ENCODE measurements at places on chromosomes 2 and 18. TPM values are rescaled to one million over a fixed set of nuclear protein-coding genes. Genes with fewer than 3 reads are reported as not detected.

GRCh38 chr2:228689053-228689452, 507.6 kb upstream of the SPHKAP start:
- peaks cover 5% of the 10 kb centered on the region for H3K4me1 ChIP-seq
- no peak overlapping the region for H3K4me3 ChIP-seq
- H3K27me3 ChIP-seq, result peaks cover under 1% of the 10 kb centered on the region
- no peak overlapping the region for H3K27ac ChIP-seq
- no peaks in the 10 kb centered on the region for H3K36me3 ChIP-seq
- DNase-seq, result no peak

- H3K4me3 ChIP-seq, result no peak overlapping the region
- peaks cover 2% of the 10 kb centered on the region for H3K27me3 ChIP-seq
- no peaks in the 10 kb centered on the region for H3K4me1 ChIP-seq
- no peaks in the 10 kb centered on the region for H3K36me3 ChIP-seq
- H3K27ac ChIP-seq, result no peak overlapping the region
- DNase-seq, result no peak
These were observed 148.2 kb upstream of the HNRNPA3 start for GRCh38 chr2:177064422-177064821.

GRCh38 chr2:70684846-70685622, 83.0 kb downstream of the ADD2 start:
- peaks cover 29% of the 10 kb centered on the region for H3K27me3 ChIP-seq
- no peaks in the 10 kb centered on the region for H3K36me3 ChIP-seq
- no peak overlapping the region for H3K27ac ChIP-seq
- H3K4me3 ChIP-seq, result no peak overlapping the region
- peaks cover 17% of the 10 kb centered on the region for H3K4me1 ChIP-seq
- DNase-seq, result no peak

GRCh38 chr2:226911932-226912331, 76.1 kb downstream of the RHBDD1 start:
- H3K36me3 ChIP-seq, result peaks cover 31% of the 10 kb centered on the region
- H3K4me3 ChIP-seq, result peak overlapping the region; percentile 60
- peak; percentile 74 for DNase-seq
- H3K4me1 ChIP-seq, result peaks cover 88% of the 10 kb centered on the region

DNA sequence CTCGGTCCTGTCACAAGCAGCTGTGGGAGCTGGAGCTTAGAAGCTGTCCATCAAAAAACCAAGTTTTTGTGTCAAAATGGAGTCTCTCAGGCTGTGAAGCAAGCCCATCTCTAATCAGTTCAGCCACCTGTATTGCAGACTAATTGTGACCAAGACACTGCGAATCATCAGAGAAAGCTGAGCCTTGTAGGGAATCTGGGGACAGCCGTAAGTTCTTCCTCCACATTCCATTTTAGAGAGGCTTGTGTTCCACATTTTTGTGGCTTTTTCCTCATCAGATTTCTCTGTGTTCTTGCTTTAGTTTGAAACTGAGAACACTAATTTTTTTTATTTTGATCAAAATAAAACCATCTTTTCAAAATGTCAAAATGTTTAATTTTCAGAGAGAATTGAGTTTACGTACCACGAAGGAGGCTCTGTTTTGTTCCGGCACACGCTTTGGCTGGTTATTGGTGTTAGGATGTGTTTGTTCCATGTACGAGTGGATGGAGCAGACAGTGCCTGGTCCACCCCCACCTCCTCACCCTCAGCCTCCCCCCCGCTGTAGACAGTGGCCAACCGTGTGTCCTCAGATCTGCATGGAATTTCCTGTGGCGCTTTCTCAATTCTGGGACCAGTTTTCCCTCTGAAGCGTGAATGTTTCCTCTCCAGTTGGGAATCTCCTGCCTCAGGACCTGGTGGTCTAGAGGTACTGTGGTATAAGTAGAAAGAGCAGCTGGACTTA, 140.8 kb downstream of the AGAP1 start:
- peak; percentile 56 for DNase-seq
- H3K27me3 ChIP-seq, result no peaks in the 10 kb centered on the region
- no peaks in the 10 kb centered on the region for H3K36me3 ChIP-seq
- peaks cover 38% of the 10 kb centered on the region for H3K4me1 ChIP-seq

GRCh38 chr2:82697231-82697630, 1761.8 kb downstream of the SUCLG1 start:
- no peak overlapping the region for H3K27ac ChIP-seq
- H3K4me1 ChIP-seq, result no peaks in the 10 kb centered on the region
- DNase-seq, result no peak
- no peak overlapping the region for H3K4me3 ChIP-seq

GRCh38 chr2:126645211-126645618, 10.7 kb upstream of the GYPC start:
- H3K4me1 ChIP-seq, result no peaks in the 10 kb centered on the region
- peaks cover 14% of the 10 kb centered on the region for H3K27me3 ChIP-seq
- no peaks in the 10 kb centered on the region for H3K36me3 ChIP-seq
- H3K27ac ChIP-seq, result no peak overlapping the region
- no peak overlapping the region for H3K4me3 ChIP-seq

GRCh38 chr18:44826418-44827259, 146.0 kb downstream of the SETBP1 start:
- peaks cover 5% of the 10 kb centered on the region for H3K27me3 ChIP-seq
- H3K36me3 ChIP-seq, result no peaks in the 10 kb centered on the region
- DNase-seq, result peak; percentile 63
- no peak overlapping the region for H3K4me3 ChIP-seq
- peak overlapping the region; percentile 51 for H3K27ac ChIP-seq

DNA sequence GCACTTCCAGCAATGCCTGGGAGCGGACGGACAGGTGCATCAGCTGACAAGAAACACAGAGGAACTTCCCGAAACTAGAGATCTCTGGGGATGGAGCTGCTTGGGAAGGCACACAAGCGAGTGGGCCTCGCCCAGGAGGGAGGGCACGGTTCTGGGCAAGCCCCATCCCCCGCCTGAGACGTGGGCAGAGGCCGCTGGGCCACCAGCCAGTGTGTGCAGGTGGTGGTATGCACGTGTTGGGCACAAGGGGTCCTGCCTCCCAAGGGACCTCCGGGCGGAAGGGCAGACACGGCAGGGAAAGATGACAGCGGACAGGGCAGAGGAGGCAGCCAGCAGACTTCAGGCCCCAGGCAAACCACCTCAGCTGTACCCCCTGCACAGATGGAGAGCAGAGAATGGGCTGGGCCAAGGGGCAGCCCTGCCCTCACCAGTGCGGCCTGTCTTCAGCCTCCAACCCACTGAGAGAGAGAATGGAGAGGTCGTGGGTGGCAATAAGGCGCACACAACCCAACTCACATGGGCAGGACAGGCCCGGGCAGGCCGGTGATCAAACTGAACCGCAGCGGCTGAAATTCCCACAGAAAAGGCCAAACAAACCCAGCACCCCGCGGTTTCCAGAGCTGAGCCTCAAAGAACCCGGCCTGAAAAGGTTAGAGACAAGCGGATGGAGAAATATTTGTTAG, 51.2 kb downstream of the HDAC4 start:
- no peak overlapping the region for H3K4me3 ChIP-seq
- DNase-seq, result no peak
- H3K4me1 ChIP-seq, result no peaks in the 10 kb centered on the region
- H3K36me3 ChIP-seq, result peaks cover 21% of the 10 kb centered on the region
- H3K27me3 ChIP-seq, result no peaks in the 10 kb centered on the region

DNA sequence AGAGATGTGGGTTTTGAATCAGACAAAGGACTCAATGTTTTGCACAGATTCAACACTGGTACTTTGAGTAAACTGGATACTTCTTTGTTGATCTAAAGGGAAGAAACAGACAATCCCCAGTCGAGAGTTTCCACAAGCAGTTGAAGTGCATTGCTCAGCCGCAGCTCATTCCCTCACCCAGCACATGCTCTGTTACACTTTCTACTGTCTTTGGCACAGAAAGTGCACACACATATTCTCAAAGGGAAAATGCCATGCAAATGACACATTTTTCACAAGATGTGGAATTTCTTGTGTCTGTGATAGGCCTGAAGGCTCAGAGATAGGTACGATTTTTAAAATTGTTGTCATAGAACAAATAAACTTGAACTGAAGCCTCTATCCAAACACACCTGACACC, 258.9 kb upstream of the TRIB2 start:
- H3K4me1 ChIP-seq, result peaks cover 25% of the 10 kb centered on the region
- no peaks in the 10 kb centered on the region for H3K27me3 ChIP-seq
- peak; percentile 36 for DNase-seq
- H3K27ac ChIP-seq, result no peak overlapping the region
- no peak overlapping the region for H3K4me3 ChIP-seq

GRCh38 chr18:31990823-31991222, 27.8 kb upstream of the RNF125 start:
- peaks cover 6% of the 10 kb centered on the region for H3K4me1 ChIP-seq
- no peak for DNase-seq
- H3K4me3 ChIP-seq, result no peak overlapping the region
- H3K27ac ChIP-seq, result no peak overlapping the region
- H3K27me3 ChIP-seq, result peaks cover 9% of the 10 kb centered on the region

DNA sequence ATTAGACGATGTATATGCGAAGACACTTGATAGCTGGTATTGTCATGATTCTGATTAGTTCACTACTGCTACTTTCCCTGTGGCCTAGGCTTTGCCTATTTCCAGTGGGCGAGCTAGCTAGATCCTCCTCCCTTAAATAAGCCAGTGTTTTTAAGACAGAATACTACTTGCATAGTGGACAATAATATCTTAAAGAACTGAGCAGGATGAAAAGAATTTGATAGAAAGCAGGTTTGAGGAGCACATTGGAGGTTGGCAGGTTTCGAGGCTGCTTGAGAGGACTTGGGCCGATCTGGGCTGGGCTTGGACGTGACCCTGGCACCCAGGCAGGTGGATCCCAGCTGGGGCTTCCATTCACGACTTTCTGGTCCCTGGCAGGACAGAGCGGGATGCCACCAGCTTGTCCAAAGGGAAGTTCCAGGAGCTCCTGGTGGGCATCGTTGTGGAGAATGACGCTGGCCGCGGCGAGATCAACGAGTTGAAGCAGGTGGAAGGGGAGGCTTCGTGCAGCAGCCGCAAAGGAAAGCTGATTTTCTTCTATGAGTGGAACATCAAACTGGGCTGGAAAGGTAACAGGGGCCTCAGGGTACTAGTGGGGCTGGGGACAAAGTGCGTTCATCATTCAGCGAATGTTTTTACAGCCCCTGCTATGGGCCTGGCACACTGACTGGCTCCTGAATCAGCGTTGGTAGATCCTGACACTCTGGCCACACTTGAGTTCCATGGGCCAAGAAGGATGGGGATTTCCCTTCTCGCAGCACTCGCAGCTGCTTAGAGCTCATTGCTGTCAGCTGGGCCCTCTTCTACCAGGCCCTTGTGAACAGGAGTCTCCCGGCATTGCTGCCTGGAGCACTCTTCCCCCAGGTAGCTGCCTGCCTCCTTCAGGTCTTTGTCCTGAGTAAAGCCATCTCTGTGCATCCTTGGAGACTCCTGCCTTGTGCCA, 16.9 kb downstream of the C2orf74 start:
- H3K27ac ChIP-seq, result peak overlapping the region; percentile 87
- H3K4me1 ChIP-seq, result peaks cover 53% of the 10 kb centered on the region
- peaks cover 51% of the 10 kb centered on the region for H3K36me3 ChIP-seq

GRCh38 chr2:202178346-202178958, 59.9 kb downstream of the SUMO1 start:
- H3K4me3 ChIP-seq, result no peak overlapping the region
- H3K36me3 ChIP-seq, result no peaks in the 10 kb centered on the region
- no peaks in the 10 kb centered on the region for H3K27me3 ChIP-seq
- peak; percentile 69 for DNase-seq
- peaks cover 11% of the 10 kb centered on the region for H3K4me1 ChIP-seq
- H3K27ac ChIP-seq, result no peak overlapping the region

- DNase-seq, result no peak
- peaks cover 4% of the 10 kb centered on the region for H3K27me3 ChIP-seq
- H3K27ac ChIP-seq, result peak overlapping the region; percentile 9
- H3K4me1 ChIP-seq, result peaks cover 25% of the 10 kb centered on the region
These were observed 35.2 kb downstream of the CENPO start for GRCh38 chr2:24828238-24828996.

DNA sequence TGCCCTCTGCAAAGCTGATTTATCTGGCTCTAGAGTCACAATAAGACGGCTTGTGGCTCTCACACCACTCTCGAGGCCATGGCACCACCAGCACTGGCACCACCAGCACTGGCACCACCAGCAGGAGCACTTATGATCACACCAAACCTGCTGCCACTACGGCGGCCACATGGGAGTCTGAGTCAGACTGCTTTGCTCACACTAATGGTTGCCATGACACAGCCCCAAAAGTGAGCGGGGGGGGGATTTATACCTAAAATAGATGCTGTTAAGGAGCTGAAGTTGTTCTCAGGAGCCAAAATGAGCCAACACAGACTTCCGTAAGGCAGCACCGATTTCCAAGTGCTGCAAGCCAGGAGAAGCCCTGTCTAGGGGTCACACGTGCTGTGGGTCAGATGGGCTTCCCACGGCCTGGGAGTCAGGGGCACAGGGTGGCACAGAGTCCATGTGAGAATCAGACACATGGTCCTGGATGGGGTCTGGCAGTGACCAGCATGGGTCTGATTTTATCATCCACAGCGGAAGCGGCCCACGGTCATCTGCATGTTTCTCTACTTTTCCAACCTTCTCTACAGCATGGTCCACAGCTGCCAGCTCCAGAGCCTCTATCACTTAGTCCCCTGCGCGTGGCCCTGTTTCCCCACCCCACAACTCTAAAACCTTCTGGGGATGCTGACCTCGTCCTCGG, 16.7 kb downstream of the DNMT3A start:
- peaks cover 16% of the 10 kb centered on the region for H3K4me1 ChIP-seq
- peak; percentile 58 for DNase-seq
- H3K27ac ChIP-seq, result no peak overlapping the region
- peaks cover 19% of the 10 kb centered on the region for H3K36me3 ChIP-seq

DNA sequence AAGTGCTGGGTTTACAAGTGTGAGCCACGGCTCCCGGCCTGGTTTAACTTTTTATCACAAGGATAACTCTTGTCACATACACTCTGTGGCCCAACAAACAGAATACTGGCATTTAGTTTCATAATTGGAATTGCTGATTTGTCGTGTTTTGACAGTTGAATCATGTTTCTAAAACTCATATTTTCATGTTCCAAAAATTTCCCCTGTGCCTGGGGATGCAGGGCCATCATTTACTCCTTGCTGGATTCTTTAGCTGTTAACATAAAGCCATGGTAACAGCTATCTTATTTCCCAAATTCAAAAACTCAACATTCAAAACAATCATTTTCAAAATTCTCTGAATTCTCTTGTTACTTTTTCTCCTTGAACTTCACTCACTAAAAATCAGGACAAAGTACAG, 16.5 kb upstream of the ATG16L1 start:
- no peaks in the 10 kb centered on the region for H3K4me1 ChIP-seq
- no peak overlapping the region for H3K4me3 ChIP-seq
- H3K27ac ChIP-seq, result no peak overlapping the region
- no peak for DNase-seq
- H3K27me3 ChIP-seq, result peaks cover 23% of the 10 kb centered on the region
- H3K36me3 ChIP-seq, result no peaks in the 10 kb centered on the region

- peaks cover 33% of the 10 kb centered on the region for H3K4me1 ChIP-seq
- H3K27ac ChIP-seq, result peak overlapping the region; percentile 70
- H3K4me3 ChIP-seq, result no peak overlapping the region
- H3K36me3 ChIP-seq, result no peaks in the 10 kb centered on the region
- peak; percentile 66 for DNase-seq
These were observed 93.3 kb downstream of the HNRNPLL start for GRCh38 chr2:38509314-38509946.

- H3K4me1 ChIP-seq, result peaks cover 2% of the 10 kb centered on the region
- no peak for DNase-seq
- H3K27ac ChIP-seq, result no peak overlapping the region
These were observed 101.6 kb downstream of the GFPT1 start for GRCh38 chr2:69285379-69285894.

Gene CXXC1
- 40.0 TPM for total RNA-seq

Gene CCDC74A
- 5.6 TPM for total RNA-seq

Gene ITGA6
- total RNA-seq, result 203 TPM

Gene FEV
- total RNA-seq, result not detected

Gene GALR1
- total RNA-seq, result not detected

Gene C2orf66
- total RNA-seq, result 0.09 TPM

Gene LYPD6B
- total RNA-seq, result 64.9 TPM

Gene SLC40A1
- not detected for total RNA-seq

Gene UGT1A10
- total RNA-seq, result not detected

Gene PCARE
- not detected for total RNA-seq

Gene ANTXR1
- 98.0 TPM for total RNA-seq

Gene FTCDNL1
- 0.63 TPM for total RNA-seq

Gene SH3BP4
- 86.6 TPM for total RNA-seq

Gene GPR55
- total RNA-seq, result not detected

Data from HFFc6 (cell line).